Prostate gland (tissue), 2 donors: ENCODE measurements at places on chromosomes 3 and 15. TPM values are rescaled to one million over a fixed set of nuclear protein-coding genes. Genes with fewer than 3 reads are reported as not detected.

GRCh38 chr3:23938688-23939087 lies 6.4 kb upstream of the NR1D2 start:
- no peaks in the 10 kb centered on the region for H3K36me3 ChIP-seq
- no peak overlapping the region for H3K27ac ChIP-seq
- no peak for DNase-seq
- H3K4me3 ChIP-seq: no peak overlapping the region
- no peaks in the 10 kb centered on the region for H3K27me3 ChIP-seq
- no peaks in the 10 kb centered on the region for H3K4me1 ChIP-seq

- no peaks in the 10 kb centered on the region for H3K27me3 ChIP-seq
- DNase-seq: no peak
- no peak overlapping the region for H3K27ac ChIP-seq
- no peaks in the 10 kb centered on the region for H3K4me1 ChIP-seq
- H3K4me3 ChIP-seq: no peak overlapping the region
Measured at GRCh38 chr3:9944271-9944670, 7.9 kb downstream of the PRRT3 start.

GRCh38 chr15:49421991-49422390 lies 1.1 kb upstream of the FGF7 start:
- no peak overlapping the region for H3K4me3 ChIP-seq
- no peaks in the 10 kb centered on the region for H3K4me1 ChIP-seq
- no peak for DNase-seq
- no peaks in the 10 kb centered on the region for H3K27me3 ChIP-seq

LRRK1 gene
- total RNA-seq: 20.3 TPM

TERC gene
- 1,013 TPM for total RNA-seq

GRCh38 chr15:79505956-79506355 lies 73.8 kb downstream of the MINAR1 start:
- no peak overlapping the region for H3K27ac ChIP-seq
- H3K27me3 ChIP-seq: no peaks in the 10 kb centered on the region
- DNase-seq: no peak
- H3K36me3 ChIP-seq: no peaks in the 10 kb centered on the region

- H3K36me3 ChIP-seq: no peaks in the 10 kb centered on the region
- H3K4me1 ChIP-seq: peaks cover 16% of the 10 kb centered on the region
- H3K27me3 ChIP-seq: no peaks in the 10 kb centered on the region
- H3K27ac ChIP-seq: peak overlapping the region; percentile 89
- peak; percentile 69 for DNase-seq
- H3K4me3 ChIP-seq: no peak overlapping the region
Measured at GRCh38 chr15:64072812-64073211, 20.8 kb downstream of the CIAO2A start.

DNA sequence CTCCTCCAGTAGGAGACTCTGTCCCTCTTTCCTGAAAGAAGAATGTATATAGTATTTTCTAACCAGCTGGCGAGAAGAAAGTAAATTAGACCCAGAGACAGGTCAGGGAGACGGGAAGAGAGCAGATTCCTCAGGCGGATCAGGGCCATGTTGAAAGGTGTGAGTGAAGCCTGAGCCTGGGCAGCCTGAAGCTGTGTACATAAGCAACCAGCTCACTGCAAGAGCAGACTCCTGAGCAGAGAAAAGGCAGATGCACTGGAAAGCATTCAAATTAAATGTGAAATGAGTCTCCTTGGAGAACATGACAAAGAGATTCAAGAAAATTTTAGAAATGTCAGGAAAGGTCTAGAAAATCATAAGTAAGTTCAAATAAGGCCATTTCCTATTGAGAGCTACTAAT lies 165.8 kb downstream of the GOLIM4 start:
- no peak overlapping the region for H3K27ac ChIP-seq
- H3K4me3 ChIP-seq: no peak overlapping the region
- no peaks in the 10 kb centered on the region for H3K36me3 ChIP-seq

GRCh38 chr15:74386496-74387140 lies 19.2 kb upstream of the CYP11A1 start:
- no peaks in the 10 kb centered on the region for H3K36me3 ChIP-seq
- H3K4me3 ChIP-seq: no peak overlapping the region
- H3K27me3 ChIP-seq: no peaks in the 10 kb centered on the region

DNA sequence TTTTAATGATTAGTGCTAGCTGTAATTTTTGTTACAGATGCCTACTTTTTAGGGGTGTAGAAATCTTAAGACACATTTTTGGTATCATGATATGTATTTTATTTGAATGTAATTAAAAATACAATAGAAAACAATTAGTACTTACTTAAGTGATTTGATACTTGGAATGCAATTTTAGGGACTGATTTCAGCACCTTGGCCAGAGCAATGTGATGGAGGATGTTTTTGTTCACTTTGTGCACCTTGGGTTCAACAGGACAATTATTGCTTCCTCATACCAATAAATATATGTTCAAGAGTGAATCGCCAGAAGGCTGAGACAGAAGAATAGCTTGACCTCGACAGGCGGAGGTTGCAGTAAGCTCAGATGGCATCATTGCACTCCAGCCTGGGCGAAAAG lies 22.3 kb downstream of the GMNC start:
- H3K4me1 ChIP-seq: no peaks in the 10 kb centered on the region
- H3K36me3 ChIP-seq: no peaks in the 10 kb centered on the region
- DNase-seq: no peak
- no peak overlapping the region for H3K4me3 ChIP-seq
- no peak overlapping the region for H3K27ac ChIP-seq

ATP13A4 gene
- not detected for total RNA-seq

RAD51 gene
- 0.82 TPM for total RNA-seq

VIPR1 gene
- total RNA-seq: 226 TPM

DNA sequence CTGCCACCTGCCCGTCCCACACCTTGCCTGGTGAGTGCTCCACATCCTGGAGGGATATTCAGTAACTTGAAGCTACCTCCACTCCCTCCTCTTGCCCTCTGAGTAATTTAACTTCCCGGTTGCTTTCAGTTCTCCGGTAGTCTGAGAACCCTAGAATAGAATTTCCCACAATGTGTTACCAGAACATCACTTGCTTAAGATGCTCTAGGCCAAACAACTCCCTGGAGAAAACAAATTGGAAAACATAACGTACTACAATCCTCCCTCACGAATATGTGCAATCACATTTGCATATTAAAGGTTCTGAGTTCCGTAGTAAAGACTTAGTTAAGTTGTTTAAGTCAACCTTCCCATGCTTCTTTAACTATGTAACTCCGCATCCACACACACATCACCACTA lies 44.8 kb downstream of the SLCO2A1 start:
- H3K27me3 ChIP-seq: no peaks in the 10 kb centered on the region
- H3K27ac ChIP-seq: no peak overlapping the region
- no peaks in the 10 kb centered on the region for H3K4me1 ChIP-seq
- no peaks in the 10 kb centered on the region for H3K36me3 ChIP-seq
- H3K4me3 ChIP-seq: no peak overlapping the region

GRCh38 chr3:8441969-8442559 lies 59.6 kb upstream of the LMCD1 start:
- peaks cover 13% of the 10 kb centered on the region for H3K4me1 ChIP-seq
- no peaks in the 10 kb centered on the region for H3K36me3 ChIP-seq
- no peaks in the 10 kb centered on the region for H3K27me3 ChIP-seq
- peak; percentile 19 for DNase-seq
- H3K4me3 ChIP-seq: no peak overlapping the region
- H3K27ac ChIP-seq: no peak overlapping the region

HEMK1 gene
- 17.1 TPM for total RNA-seq

DNA sequence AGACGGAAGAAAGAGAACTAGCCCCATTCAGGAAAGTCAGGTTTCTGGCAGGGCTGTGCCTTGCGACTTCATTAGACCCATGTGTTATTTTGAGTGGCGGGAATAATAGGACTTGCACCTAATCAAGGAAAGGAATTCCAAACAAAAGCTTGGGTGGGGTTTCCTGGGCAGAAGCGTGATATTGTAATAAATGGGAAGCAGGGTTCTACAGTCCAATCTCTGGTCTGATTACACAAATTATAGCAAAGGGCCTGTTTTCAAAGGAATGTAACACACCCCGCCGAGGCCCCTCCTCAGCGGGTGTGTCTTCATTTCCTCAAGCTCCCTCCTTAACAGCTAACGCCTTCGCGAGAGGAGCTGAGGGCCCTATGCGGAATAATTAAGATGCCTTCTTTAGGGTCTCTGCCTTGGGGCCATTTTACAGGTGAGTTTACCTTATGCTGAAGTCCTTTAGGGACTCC lies 396.0 kb upstream of the C2CD4B start:
- H3K4me3 ChIP-seq: no peak overlapping the region
- H3K27me3 ChIP-seq: no peaks in the 10 kb centered on the region
- H3K27ac ChIP-seq: no peak overlapping the region
- H3K4me1 ChIP-seq: peaks cover 10% of the 10 kb centered on the region

GRCh38 chr3:44612678-44613077 lies 12.2 kb upstream of the ZNF197 start:
- no peaks in the 10 kb centered on the region for H3K4me1 ChIP-seq
- H3K4me3 ChIP-seq: no peak overlapping the region
- no peak overlapping the region for H3K27ac ChIP-seq
- no peak for DNase-seq
- no peaks in the 10 kb centered on the region for H3K27me3 ChIP-seq

- H3K27me3 ChIP-seq: no peaks in the 10 kb centered on the region
- no peaks in the 10 kb centered on the region for H3K4me1 ChIP-seq
- no peak overlapping the region for H3K27ac ChIP-seq
- H3K4me3 ChIP-seq: no peak overlapping the region
Measured at GRCh38 chr3:106688464-106688863, 688.8 kb upstream of the CCDC54 start.

GRCh38 chr3:169457807-169458697 lies 205.5 kb downstream of the MECOM start:
- no peak overlapping the region for H3K27ac ChIP-seq
- no peaks in the 10 kb centered on the region for H3K4me1 ChIP-seq
- no peak for DNase-seq
- no peak overlapping the region for H3K4me3 ChIP-seq

GRCh38 chr3:159301961-159302360 lies 500.1 kb downstream of the MFSD1 start:
- DNase-seq: no peak
- no peaks in the 10 kb centered on the region for H3K4me1 ChIP-seq
- H3K4me3 ChIP-seq: no peak overlapping the region
- no peaks in the 10 kb centered on the region for H3K36me3 ChIP-seq
- no peaks in the 10 kb centered on the region for H3K27me3 ChIP-seq

GRCh38 chr15:93954985-93955571 lies 276.3 kb upstream of the MCTP2 start:
- H3K36me3 ChIP-seq: no peaks in the 10 kb centered on the region
- H3K4me1 ChIP-seq: no peaks in the 10 kb centered on the region
- H3K4me3 ChIP-seq: no peak overlapping the region
- H3K27ac ChIP-seq: no peak overlapping the region
- no peaks in the 10 kb centered on the region for H3K27me3 ChIP-seq

DNA sequence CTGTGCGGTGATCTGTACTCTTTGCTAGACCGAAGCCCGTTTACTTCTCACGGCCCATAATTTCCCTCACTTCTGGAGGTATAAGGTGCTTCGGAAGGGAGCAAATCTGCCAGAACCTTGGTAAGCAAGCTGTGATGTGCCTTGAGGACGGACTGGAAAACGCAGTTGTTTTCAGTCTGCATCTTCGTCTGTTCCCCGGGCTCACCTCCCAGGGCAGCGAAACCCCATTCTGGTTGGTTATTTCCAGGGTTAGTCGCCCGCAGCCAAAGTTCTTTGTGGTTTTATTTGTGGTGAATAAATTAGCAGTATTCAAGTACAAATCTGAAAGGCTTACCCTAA lies 401 bp downstream of the RAMAC start:
- peak overlapping the region; percentile 81 for H3K4me3 ChIP-seq
- H3K27ac ChIP-seq: peak overlapping the region; percentile 76
- peaks cover 7% of the 10 kb centered on the region for H3K4me1 ChIP-seq
- no peaks in the 10 kb centered on the region for H3K27me3 ChIP-seq
- no peak for DNase-seq

GRCh38 chr3:50657816-50658215 lies 16.9 kb upstream of the DOCK3 start:
- DNase-seq: no peak
- H3K27ac ChIP-seq: no peak overlapping the region
- no peaks in the 10 kb centered on the region for H3K27me3 ChIP-seq
- no peaks in the 10 kb centered on the region for H3K36me3 ChIP-seq
- H3K4me3 ChIP-seq: no peak overlapping the region

C3orf20 gene
- 0.28 TPM for total RNA-seq

DNA sequence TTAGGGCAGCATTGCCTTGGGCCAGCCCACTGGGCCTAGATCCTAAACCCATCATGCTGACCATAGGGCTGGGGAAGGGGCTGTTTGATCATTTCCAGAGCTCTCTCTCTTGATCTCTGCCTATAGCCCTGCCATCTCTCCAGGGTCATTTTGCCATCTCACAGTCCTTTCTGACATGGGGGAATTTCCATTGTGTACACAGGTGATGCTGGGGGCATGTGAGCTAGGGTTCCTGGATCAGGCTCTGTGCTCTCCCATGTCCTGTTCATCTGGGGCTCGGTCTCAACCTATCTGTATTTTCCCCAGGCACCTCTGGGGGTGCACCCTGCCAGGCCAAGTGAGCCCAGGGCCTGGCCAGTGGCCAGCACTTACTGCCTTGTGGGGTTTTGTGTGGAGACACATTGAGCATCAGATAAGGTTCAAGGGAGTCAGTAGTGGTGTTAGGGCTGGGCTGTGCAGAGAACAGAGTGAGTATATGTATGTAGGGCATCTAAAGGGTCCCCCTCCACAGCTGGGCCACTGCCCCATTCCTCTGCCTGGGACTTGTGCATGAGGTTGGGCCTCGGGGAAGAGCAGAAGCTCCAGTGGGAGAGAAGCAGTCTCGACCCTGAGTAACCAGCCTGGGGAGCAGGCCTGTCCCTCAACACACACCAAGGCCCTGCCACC lies 25.7 kb upstream of the APEH start:
- H3K27ac ChIP-seq: no peak overlapping the region
- no peaks in the 10 kb centered on the region for H3K4me1 ChIP-seq
- H3K4me3 ChIP-seq: no peak overlapping the region
- H3K27me3 ChIP-seq: no peaks in the 10 kb centered on the region
- no peaks in the 10 kb centered on the region for H3K36me3 ChIP-seq

- no peaks in the 10 kb centered on the region for H3K27me3 ChIP-seq
- H3K4me1 ChIP-seq: peaks cover 7% of the 10 kb centered on the region
- H3K27ac ChIP-seq: no peak overlapping the region
Measured at GRCh38 chr3:156691920-156692319, 17.5 kb downstream of the TIPARP start.

- H3K36me3 ChIP-seq: no peaks in the 10 kb centered on the region
- no peaks in the 10 kb centered on the region for H3K27me3 ChIP-seq
- H3K27ac ChIP-seq: no peak overlapping the region
- no peak overlapping the region for H3K4me3 ChIP-seq
Measured at GRCh38 chr3:100141586-100141985, 27.3 kb upstream of the FILIP1L start.

GRCh38 chr3:40690749-40691451 lies 166.1 kb downstream of the ZNF621 start:
- peak; percentile 94 for DNase-seq
- H3K27ac ChIP-seq: peak overlapping the region; percentile 80
- H3K4me1 ChIP-seq: peaks cover 8% of the 10 kb centered on the region

GRCh38 chr3:188309437-188310269 lies 155.7 kb downstream of the LPP start:
- no peaks in the 10 kb centered on the region for H3K36me3 ChIP-seq
- no peak overlapping the region for H3K4me3 ChIP-seq

GRCh38 chr3:185818267-185818875 lies 6.5 kb downstream of the IGF2BP2 start:
- H3K4me1 ChIP-seq: no peaks in the 10 kb centered on the region
- DNase-seq: no peak
- H3K4me3 ChIP-seq: no peak overlapping the region
- no peaks in the 10 kb centered on the region for H3K27me3 ChIP-seq

OR5H14 gene
- total RNA-seq: not detected
